T-helper 17 cell (primary cell): ENCODE measurements at places on chromosomes 2 and 18.

DNA sequence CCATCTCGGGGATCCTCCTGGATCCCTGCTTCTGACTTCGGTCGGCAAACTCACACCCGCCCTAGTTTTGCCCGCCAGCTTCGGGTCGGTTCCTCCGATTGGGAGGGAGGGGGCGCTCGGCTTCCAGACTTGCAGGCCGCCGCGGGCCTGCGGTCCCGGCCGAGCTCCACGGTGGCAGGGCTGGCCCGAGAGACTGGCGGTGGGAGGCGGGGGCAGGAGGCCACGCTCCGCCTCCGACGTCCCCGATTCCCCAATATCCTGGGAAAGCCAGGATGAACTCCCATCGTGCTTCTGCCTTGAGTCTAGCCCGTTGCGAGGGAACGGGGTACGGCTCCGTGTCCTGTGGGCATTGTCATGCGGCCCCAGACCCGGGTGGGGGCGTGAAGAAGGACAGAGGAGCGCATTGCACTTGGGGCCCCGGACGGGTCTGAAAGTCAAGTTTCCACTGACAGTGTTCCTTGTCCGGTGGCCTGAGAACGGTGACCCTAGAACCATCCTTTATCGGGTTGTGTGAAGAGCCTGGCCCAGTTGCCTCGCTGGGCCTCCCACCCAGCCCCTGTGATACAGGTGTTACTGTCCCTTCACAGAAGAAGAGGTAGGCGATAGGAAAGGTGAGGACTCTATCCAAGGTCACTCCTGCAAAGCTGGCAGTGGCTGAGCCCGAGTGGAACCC lies 2.4 kb upstream of the INHBB start:
- DNase-seq: peak; percentile 36

DNA sequence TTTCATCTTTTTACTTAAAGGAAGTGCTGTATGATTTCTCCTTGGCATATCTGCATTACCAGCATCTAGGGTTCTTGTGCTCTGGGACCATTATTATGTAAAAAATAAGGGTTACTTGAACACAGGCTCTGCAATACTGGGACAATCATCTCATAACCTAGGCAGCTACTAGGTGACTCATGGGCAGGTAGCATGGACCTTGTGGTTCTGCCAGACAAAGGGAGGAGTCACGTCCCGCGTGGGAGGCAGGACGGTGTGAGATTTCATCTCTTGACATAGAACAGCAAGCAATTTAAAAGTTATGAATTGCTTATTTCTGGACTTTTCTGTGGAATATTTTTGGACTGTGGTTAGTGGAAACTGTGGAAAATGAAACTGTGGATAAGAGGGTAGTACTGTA lies 34.1 kb downstream of the ASAP2 start:
- no peak for DNase-seq

GRCh38 chr2:212990697-212991096 lies 160.7 kb downstream of the IKZF2 start:
- DNase-seq: no peak

- no peak for DNase-seq
These were observed 3.2 kb downstream of the BOD1L2 start for GRCh38 chr18:57150081-57150480.

GRCh38 chr2:112629224-112629623 lies 16.5 kb upstream of the SLC20A1 start:
- no peak for DNase-seq

- no peak for DNase-seq
These were observed 126.1 kb downstream of the FAM161A start for GRCh38 chr2:61727746-61728145.

GRCh38 chr2:152613235-152613634 lies 104.0 kb downstream of the PRPF40A start:
- DNase-seq: no peak

DNA sequence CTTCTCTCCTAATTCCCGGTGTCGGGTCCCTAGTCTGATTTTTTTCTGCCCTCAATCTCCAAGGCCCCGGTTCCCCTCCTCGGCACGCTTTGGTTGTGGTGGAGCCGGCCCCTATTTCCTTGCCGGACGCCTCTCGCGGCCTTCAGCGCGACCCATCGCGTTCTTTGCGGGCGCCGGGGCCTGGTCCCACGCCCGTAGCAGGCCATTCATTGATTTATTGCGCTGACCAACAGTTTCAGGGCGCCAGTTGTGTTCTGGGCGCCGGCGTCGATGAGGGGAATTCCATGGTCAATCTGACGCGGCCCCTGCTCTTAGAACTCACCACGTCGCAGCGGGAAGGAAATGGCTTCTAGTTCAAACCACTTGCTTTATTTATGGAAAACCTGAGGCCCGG lies 396 bp downstream of the CNOT9 start:
- DNase-seq: peak; percentile 58

DNA sequence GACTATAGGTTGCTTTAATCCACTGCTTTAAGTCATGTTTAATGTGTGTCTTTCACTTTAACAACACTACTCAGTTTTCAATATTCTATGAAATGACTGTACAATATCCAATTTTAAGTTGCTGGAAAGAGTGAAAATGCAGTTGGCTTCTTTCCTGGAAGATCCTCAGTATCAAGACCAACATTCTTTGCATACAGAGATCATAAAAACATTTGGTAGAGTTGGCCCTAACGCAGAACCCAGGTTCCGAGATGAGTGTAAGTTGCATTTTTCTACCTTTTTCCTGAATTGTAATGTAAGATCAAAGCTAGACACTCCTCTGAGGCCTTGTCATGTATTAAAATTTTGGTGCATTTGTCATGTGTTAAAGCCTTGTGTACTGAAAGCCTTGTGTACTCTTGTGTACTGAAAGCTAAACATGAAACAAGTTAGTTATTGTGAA lies 42.9 kb upstream of the TNFRSF11A start:
- DNase-seq: no peak

DNA sequence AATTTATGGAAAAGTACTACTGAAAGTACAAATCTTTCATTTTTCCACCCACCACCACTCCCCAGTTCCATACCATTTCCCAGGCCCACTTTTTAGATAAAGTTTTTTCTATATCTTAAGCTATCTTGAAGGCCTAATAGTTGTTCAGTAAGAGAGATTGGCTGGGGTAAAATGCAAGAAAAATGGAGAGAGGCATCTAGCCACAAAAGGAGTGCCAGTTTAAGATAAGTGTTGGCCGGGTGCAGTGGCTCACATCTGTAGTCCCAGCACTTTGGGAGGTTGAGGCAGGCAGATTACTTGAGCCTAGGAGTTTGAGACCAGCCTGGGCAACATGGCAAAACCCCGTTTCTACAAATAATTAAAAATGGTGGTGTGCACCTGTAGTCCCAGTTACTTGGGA lies 28.6 kb downstream of the NBEAL1 start:
- no peak for DNase-seq

DNA sequence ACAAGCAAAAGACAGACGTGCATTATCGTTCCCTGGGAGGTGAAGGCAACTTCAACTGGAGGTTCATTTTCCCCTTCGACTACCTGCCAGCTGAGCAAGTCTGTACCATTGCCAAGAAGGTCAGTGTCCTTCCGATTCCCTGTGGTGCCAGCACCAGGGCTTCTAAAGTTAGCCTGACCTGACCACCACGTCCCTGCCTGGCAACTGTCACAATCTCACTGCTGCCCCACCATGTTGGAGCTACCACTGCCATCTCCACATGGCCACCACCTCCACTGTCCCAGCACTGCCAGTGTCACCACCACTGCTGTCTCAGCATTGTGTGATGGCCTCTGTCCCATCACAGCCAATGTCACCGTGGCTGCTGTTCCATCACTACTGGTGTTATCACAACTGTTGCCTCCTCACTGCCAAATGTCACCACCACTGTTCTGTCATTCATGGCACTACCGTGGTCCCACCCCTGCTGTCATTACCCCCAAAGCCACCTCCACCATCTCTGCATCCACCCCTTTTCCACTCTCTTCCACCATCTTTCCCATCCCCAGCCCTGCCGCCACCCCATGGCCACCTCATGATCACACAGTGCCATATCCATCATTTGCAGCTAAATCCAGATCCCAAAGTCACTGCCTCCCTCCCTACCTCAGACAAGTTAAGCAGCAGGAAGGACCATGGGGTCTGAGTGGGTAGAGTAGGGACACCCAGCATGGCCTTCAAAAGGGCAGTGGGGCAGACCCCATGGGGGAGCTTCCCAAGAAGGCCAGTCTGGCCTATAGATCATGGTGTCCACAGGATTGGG lies 216.5 kb downstream of the DYSF start:
- DNase-seq: no peak

GRCh38 chr2:7601990-7602389 lies 684.8 kb downstream of the RNF144A start:
- DNase-seq: no peak

- DNase-seq: no peak
These were observed 12.5 kb upstream of the DAPL1 start for GRCh38 chr2:158782616-158783015.

DNA sequence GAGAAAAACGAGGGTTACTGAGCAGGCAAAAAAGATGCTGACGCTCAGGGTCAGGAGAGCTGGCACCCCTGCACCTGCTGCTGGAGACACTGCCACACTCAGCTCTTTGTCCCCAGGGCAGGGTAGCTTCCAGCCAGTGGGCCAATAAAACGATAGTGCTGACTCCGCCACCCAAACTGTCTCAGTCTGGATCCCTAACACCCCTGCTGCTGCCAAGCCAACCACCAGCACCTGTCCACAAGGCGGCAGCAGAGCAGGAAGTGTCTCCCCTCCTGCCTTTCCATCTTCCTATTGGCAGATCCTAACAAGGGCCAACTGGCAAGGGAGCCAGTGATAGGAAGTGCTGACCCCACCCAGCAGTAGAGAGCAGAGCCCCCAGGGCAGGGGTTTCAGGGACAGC lies 531.5 kb upstream of the SALL3 start:
- DNase-seq: no peak

- DNase-seq: no peak
These were observed 284.5 kb downstream of the MTX2 start for GRCh38 chr2:176553685-176554100.

DNA sequence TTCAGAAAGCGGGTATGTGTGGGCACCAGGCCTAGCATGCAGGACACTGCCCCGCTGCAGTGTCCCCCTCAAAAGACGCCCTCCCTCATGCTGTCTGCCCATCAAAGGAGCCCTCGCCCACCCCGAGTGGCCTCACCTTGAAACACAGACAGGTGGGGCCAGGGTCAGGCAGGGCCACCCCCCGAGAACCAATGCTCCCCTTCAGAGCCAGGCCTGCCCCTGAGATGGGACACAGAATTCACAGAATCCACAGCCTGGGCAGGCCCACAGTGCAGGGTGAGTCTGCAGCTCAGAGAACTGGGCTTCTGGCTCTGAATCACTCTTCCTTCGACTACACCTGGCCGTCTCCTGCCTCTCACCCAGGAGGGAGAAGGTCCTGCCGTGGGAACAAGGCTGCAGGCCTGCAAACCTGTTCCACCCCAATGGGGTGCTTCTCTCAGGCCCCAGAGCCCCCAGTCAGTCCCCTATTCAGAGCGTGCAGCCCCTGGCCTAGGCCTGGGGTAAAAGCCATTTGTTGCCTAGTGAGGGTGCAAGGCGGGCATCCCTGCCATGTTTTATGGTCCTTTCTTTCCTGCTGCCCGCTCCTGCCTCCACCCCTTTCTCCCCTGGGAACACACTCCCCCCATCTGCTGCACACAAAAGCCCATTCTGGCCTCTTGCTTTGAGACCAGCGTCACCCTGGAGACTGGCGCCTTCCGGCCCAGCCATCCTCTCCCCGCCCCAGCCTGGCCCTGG lies 11.3 kb upstream of the ARHGEF4 start:
- no peak for DNase-seq

DNA sequence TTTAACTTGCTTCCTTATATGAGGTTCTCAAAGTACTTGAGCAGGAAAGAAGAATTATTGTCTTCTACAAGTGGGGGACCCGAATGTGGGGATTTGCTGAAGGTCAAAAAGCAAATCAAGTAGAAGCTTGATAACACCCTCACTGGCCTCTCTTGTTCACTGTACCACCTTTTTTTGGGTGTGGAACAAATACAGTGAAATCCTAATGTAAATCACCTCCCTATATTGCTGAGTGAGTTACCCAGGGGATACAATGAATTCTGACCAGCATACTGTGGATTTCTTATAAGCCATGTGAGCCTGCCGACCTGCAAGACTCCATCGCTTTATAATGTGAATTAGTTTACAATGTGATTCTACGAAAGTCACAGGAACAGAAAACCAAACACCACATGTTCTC lies 66.5 kb downstream of the DOCK10 start:
- DNase-seq: no peak

GRCh38 chr2:77488141-77488540 lies 34.0 kb downstream of the LRRTM4 start:
- no peak for DNase-seq

DNA sequence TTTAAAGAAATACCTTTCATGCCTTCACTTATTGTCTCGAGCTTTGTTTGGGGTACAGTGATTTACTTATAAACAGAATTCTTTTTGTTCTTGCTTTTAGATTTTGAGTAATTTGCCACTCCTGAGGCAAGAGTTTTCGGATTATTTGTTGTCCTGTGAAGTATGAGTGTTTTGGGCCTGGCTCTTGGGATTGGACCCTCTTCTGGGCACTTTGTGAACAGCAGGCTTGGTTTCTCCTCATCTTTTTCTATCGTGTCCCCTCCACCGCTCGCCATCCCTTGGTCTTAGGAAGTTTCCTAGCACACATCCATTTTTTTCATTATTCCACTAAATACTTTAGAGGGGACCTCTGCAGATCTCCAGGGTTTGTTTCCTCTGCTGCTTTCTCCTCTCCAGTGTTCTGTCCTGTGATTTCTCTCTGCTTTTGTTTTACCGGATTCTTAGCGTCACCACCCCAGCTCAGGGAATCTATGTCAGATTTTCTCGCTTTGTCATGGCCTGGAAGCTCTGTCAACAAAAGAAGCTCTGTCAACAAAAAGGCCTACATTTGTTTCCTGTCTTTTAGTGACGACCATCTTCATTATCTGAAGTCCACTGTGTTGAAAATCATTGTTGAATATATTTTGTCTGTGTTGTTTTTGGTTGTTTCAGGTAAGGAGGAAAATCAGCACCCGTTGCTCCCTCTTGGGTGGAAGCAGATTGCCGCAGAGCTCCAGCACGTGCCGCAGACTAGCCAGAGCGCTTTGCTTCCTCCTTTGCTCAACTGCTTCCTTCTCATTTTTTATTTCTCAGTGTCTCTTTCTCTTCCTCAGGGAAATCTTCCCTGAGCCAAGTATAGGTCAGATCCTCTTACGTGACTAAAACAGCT lies 27.8 kb downstream of the ANKRD62 start:
- no peak for DNase-seq

DNA sequence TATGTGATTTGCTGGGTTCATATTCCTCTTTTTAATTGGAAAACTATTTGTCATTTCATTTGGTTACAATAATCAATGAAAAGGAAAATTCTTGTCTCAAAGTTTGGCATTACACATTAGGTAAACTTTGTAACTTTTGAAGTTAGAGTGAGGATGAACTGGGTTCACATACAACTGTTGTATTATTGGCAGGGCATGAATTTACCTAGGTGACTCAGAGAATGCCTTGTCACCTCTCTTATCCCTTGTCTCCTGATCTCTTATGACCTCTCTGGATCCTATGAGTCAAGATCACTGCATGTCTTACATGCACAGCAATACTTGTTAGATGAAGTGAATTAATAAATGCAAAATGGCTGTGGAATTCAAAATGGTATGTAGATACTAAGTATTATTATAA lies 563.4 kb upstream of the GCFC2 start:
- no peak for DNase-seq
